SW 1271 (cell line): ENCODE measurements at places on chromosomes 7 and 10.

- no peak for DNase-seq
Observed at GRCh38 chr7:143314127-143314526, 1.8 kb upstream of the CLCN1 start.

DNA sequence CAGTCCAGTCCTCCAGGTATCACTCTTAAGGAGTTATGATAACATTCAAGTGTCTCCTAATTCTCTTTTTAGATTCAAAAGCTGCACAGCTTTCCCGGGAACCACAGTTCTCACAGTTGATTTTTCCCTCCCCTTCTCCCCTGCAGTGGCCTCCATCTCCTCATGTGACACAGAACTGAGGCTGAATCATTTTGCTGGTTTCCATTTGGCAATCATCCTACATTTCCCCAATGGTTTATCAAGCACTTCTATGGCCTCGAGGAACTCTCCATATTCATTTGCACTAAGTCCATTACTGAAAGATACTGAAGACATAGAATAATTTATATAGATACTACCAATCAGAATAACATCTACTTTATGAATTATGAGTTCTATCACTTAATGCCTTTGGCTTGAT is 484.9 kb downstream of the GPAM start:
- DNase-seq = no peak

DNA sequence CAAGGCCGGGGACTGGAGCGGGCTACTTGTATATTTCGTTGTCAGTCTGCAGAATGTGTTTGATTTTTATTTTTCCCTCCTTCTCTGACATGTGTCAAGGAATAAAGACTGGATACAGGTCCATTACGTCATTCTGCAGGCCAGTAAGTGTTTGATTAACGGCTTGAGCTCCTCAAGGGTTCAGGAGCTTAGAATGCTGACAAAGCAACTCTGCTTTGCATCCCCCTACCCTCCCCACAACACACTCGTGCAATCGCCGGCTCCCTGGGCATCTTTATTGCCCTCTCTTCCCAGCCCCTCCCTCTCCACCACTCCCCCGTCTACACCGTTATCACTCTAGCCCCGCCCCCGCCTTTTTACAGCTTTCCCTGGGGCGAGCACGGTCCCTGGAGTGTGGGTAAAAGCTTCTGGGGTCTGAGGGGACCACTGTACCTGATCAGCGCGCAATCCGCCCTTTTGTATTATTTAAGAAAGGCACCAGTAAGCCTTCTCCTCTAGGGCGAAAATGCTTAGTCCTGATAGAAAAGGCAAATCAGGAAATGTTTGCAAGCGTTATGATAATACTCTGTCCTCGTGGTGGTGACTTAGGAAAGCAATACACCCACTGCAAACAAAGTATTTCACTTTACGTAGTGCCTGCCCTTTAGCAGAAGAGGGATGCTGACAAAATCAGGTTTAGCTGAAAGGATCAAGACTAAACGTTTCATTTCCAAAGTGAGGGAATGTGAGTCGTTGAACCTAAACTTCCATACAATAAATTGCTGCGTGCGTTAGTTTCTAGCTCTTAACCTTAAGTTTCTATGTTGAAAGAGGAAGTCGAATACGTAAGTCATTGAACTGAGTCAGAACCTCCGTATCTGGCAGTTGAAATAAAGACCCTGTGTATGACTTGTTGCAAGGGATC is 1.4 kb upstream of the CREB5 start:
- no peak for DNase-seq

GRCh38 chr7:117605712-117606111 is 125.9 kb downstream of the CFTR start:
- no peak for DNase-seq

GRCh38 chr10:60367901-60368300 is 21.8 kb downstream of the ANK3 start:
- no peak for DNase-seq

- DNase-seq = no peak
Observed at GRCh38 chr10:11510736-11511135, 100.7 kb downstream of the USP6NL start.

DNA sequence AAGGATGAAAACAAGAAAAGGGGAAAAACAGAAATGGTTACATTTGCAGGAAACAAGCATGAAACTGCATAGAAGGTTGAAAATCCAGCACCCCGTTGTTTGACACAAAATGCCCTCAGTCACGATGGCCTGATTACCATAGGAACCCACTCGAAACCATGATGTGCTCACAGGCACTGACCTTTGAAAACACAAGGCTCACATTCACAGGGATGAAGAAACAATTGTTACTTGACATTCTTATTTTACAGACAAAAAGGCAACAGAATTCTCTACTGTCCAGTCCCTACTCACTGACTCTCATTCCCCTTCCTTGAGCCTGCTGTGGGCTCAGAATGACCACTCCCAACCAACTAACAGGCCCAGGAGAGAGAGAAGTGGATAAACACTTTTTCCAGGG is 131.4 kb upstream of the PDLIM1 start:
- no peak for DNase-seq

GRCh38 chr7:106165337-106165736 is 53.2 kb upstream of the SYPL1 start:
- DNase-seq = no peak

GRCh38 chr10:109205929-109206585 is 717.3 kb downstream of the XPNPEP1 start:
- DNase-seq = no peak

DNA sequence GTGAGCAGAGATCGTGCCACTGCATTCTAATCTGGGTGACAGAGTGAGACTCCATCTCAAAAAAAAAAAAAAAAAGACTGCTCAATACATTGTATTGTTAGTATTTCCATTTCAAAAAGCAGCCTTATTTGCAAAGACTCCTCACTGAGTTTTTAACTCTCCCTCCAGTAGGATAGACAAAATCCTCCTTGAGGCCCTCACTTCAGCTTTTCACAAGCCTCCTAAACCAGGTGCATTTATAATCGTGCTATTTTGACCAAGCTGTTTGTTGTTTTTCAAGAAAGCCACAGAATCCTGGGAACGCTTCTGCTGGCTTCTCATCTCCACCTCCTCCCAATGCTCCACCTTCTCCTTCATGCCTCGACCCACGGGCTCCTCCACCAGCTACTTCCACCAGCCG is 6.3 kb upstream of the DDIT4 start:
- DNase-seq = no peak

- no peak for DNase-seq
Observed at GRCh38 chr7:51316666-51317581, at the start of gene COBL. Gene COBL (minus strand): TSS chr7:51316809. CDS start chr7:51316633, 176 bp downstream.

DNA sequence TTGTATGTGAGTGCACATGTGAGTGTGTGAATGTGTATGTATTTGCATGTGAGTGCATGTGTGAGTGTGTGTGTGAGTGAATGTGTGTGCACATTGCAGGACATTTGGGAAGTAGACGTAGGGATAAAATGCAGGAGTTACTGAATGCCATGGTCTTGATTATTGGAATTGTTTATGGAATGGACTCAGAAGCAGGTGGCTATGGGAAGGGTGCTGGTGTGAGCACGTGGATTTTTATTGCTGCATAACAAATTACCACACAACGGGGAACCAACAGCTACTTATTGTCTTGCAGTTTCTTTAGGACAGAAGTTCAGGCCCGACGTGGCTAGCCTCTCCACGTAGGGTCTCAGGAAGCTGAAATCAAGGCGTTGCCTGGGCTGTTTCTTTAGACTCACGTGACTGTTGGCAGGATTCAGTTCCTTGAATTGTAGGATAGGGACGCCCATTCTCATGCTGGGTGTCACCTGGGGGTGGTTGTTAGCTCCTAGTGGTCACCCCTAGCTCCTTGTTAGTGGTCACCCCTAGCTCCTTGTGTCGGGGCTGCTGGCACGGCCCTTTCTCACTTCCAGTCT is 48.3 kb upstream of the ZNF32 start:
- no peak for DNase-seq

DNA sequence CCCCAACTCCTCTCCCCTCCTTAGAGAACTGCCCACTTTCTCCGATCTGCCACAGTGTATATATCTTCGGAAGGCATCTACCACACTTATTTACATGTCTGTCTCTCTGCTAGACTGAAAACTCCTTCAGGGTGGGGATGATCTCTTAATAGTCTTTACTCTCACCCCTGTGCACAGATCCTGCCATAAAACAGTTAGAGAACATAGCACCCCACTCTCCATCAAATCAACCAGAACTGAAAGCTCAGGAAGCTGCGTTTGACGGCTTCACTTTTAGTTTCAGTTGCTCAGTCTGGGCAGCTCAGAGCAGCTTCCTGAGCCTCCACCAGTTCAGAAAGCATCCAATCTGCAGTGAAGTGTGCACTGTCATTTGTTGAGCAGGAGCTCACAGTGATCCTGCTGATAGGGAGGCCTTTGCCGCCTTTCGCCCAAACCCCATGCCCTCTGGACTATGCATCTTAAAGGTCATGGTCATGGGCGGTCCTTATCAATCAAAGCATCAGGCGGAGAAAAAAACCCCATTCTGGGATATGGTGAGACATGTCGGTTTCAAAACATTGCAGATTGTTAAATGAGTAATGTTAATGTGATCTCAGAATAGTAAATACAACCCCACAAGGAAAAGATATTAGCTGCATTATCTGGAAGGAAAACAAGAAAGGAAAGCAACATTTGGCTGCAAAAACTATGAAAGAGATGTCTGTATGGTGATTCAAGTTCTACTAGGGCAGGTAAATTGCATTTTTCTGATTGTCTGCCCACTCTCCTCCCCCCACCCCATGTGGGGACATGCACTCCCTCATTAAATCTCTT is 167.1 kb upstream of the ADO start:
- DNase-seq = no peak
